Stimulated activated CD8-positive, alpha-beta memory T cell treated with anti-CD3 and anti-CD28 coated beads, Interleukin-7, amount 100 ng/mL, for 48 hours (primary cell): ENCODE measurements at places on chromosomes 6 and 20.

- DNase-seq: no peak
These were observed 184.2 kb upstream of the BMP2 start for GRCh38 chr20:6583134-6583738.

DNA sequence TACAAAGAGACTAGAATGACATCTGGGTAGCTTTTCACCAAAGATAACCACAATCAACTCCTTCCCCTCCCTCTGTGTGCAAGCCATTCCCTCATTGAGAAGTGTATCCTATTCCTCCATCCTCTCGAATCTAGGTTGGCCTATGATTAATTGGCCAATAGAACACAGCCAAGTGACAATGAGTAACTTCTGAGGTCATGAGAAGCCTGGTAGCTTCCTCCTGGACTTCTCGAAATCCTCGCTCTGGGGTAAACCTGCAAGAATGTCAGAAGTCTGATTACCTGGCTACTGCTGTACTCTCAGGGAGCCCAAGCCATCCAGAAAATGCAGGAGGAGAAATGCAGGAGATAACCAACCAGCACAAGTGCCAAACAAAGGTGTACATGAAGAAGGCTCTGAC lies 13.1 kb downstream of the ARHGAP18 start:
- DNase-seq: no peak

- DNase-seq: no peak
These were observed 22.7 kb downstream of the BCAS1 start for GRCh38 chr20:54047720-54048119.

DNA sequence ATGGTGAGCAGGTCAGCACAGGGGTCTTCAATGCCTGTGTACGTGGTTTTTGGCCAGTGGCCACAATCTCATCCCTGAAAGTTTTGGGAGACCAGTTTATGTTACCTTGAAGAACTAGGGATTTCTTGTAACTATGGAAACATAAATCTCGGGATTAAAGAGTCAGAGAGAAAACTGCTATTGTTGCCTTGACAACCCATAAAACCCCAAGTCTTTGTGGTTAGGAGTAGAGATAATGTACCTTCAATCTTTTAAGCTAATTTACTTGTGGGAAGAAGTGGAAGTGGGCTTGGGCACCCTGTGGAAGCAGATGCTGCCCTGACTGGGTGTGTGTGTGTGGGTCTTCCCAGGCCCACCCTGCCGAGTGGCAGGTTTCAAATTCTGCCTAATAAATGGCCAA lies 46.1 kb upstream of the ZNF831 start:
- no peak for DNase-seq

DNA sequence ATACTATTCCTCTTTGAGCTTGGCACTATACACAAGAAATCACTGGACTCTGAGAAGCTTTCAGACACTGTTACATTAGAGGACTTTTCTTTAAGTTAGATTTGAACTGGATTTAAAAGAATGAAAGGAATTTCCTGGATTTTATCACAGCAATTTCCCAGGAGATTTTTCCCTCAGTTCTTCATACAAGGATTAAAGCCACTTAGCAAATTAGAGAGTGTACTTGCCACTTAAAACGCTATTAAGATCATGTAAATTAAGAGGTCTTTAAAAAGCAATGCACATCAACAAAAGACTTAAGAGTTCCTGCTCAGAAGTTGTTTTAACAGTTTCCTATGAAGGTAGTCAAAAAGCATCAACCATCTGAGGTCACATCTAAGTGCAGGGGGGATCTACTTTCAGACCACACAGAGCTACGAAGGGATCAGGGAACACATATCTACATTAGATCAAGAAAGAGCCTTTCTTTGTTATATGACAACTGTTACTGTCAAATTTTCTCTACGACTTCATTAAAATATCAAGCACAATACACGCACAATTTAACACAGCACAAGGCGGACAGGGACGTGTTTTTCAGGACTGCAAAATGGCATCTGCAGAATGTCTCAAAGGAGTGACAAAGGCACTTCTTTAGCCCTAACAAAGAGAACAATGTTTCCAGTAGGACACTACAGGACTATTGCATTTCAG lies 65.8 kb downstream of the EPB41L2 start:
- no peak for DNase-seq

GRCh38 chr6:72825315-72825911 lies 203.5 kb downstream of the KCNQ5 start:
- DNase-seq: no peak

- DNase-seq: no peak
These were observed 51.5 kb upstream of the SMIM29 start for GRCh38 chr6:34300332-34300751.
